ENCODE measurements at places on chromosomes 3 and 15. TPM values are rescaled to one million over a fixed set of nuclear protein-coding genes. Genes with fewer than 3 reads are reported as not detected.

- no peaks in the 10 kb centered on the region for H3K36me3 ChIP-seq
- DNase-seq, result no peak
- peaks cover 2% of the 10 kb centered on the region for H3K4me1 ChIP-seq
- no peaks in the 10 kb centered on the region for H3K27me3 ChIP-seq
- H3K27ac ChIP-seq, result no peak overlapping the region
- no peak overlapping the region for H3K4me3 ChIP-seq
Measured at GRCh38 chr15:85710340-85710842, 84.3 kb downstream of the KLHL25 start.

- no peaks in the 10 kb centered on the region for H3K4me1 ChIP-seq
- no peak overlapping the region for H3K4me3 ChIP-seq
- peak; percentile 93 for DNase-seq
- H3K27me3 ChIP-seq, result no peaks in the 10 kb centered on the region
Measured at GRCh38 chr15:88897456-88898194, 2.3 kb upstream of the HAPLN3 start.

SUCLG2 gene
- total RNA-seq, result 48.8 TPM

DNA sequence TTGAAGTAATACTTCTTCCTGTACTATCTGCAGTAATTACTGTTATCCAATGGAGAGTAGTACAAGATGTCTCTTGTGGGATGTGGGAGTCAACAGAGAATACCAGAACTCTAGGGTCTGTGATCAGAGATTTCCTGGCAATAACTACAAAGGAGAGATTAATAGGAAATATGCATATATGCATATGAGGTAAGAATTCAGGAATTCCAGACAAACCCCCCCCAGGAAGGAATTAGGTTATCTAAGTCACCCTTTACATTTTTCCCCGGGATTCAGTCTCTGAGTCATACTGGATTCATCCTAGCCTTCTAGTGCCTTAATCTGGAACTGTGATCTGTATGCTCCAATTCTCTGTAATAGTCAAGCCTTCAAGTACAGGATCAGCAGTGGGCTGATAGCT, 49.4 kb downstream of the GTF2E1 start:
- H3K36me3 ChIP-seq, result no peaks in the 10 kb centered on the region
- no peak overlapping the region for H3K4me3 ChIP-seq
- no peaks in the 10 kb centered on the region for H3K4me1 ChIP-seq
- no peak for DNase-seq
- H3K27ac ChIP-seq, result no peak overlapping the region

DNA sequence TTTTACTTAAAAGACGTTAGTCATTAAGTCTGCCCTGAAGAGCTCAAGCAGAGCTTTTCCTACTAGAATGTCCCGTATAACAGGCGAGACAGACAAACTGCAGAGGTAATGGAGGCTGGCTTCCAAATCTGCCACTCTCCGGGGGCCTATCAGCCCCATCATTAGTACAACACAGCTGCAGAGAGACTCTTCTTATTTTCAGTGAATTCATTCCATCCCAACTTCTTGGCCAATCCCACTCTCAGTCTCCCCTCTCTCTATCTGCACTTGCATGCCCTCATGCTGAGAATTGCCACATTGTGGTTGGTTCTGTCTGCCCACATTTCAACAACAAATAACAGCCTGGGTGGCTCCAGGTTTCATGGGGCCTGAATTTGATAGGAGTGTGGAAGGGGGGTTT, 412.7 kb downstream of the ERC2 start:
- H3K27ac ChIP-seq, result no peak overlapping the region
- no peak overlapping the region for H3K4me3 ChIP-seq
- H3K4me1 ChIP-seq, result peaks cover 2% of the 10 kb centered on the region
- no peaks in the 10 kb centered on the region for H3K27me3 ChIP-seq
- DNase-seq, result no peak

- no peak overlapping the region for H3K4me3 ChIP-seq
- H3K27me3 ChIP-seq, result no peaks in the 10 kb centered on the region
- no peaks in the 10 kb centered on the region for H3K4me1 ChIP-seq
- no peak for DNase-seq
Measured at GRCh38 chr3:1179146-1179545, 86.3 kb downstream of the CNTN6 start.

DNA sequence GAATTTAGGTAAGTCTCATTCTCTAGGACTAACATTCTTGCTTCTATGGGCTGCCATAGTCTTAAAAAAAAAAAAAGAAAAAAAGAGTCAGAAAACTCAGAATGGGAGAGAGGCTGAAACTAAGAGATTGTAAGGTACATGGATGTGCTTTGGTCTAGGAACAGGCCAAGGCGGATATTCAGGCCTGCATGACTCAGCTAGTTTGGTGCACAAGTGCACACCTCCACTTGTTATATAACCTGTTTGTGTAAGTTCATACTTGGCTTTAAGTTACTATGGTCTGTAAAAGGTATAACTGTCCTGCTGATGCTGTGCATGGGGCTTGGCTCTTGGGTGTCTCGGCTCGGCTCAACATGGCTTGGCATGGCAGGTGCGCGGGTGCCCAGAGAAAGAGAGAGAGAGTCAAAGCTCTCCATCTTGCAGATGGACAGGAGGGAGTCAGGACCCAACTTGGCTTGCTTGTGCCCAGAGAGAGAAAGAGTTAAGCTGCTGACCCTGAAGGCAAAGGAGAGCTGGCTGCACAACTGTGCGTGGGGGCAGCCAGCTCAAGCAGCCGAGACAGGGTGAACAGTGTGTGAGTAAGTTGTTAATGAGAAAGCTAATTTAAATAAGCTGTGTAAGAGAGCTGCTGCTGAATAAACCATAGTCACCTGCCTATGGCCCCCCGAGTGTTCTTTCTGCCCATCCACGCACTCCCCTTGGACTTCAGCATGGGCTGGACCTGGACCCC, 31.4 kb upstream of the CHRNB4 start:
- no peaks in the 10 kb centered on the region for H3K27me3 ChIP-seq
- no peak overlapping the region for H3K4me3 ChIP-seq

RHOV gene
- total RNA-seq, result 0.19 TPM

- no peak for DNase-seq
- H3K4me1 ChIP-seq, result no peaks in the 10 kb centered on the region
- H3K27ac ChIP-seq, result no peak overlapping the region
Measured at GRCh38 chr15:84812842-84813241, 4.3 kb upstream of the ALPK3 start.

- DNase-seq, result peak; percentile 75
- no peaks in the 10 kb centered on the region for H3K4me1 ChIP-seq
- H3K27ac ChIP-seq, result peak overlapping the region; percentile 61
- no peaks in the 10 kb centered on the region for H3K36me3 ChIP-seq
Measured at GRCh38 chr3:37862219-37862902, 681 bp downstream of the CTDSPL start.

Data from aorta (tissue), 5 donors.